Activated naive CD8-positive, alpha-beta T cell treated with anti-CD3 and anti-CD28 coated beads, Interleukin-2, amount 10 ng/mL, durations not matched to agents 7 days and 5 days (primary cell): ENCODE measurements at places on chromosomes 11 and 22. TPM values are rescaled to one million over a fixed set of nuclear protein-coding genes. Genes with fewer than 3 reads are reported as not detected.

The INS gene
- total RNA-seq, result not detected

The MED19 gene
- 13.1 TPM for total RNA-seq

The TEX12 gene
- 0.40 TPM for total RNA-seq

- no peak overlapping the region for H3K4me3 ChIP-seq
- DNase-seq, result no peak
- H3K27me3 ChIP-seq, result peaks cover 3% of the 10 kb centered on the region
- H3K4me1 ChIP-seq, result no peaks in the 10 kb centered on the region
- no peak overlapping the region for H3K27ac ChIP-seq
Measured at GRCh38 chr11:113651023-113651422, 55.1 kb downstream of the TMPRSS5 start.

DNA sequence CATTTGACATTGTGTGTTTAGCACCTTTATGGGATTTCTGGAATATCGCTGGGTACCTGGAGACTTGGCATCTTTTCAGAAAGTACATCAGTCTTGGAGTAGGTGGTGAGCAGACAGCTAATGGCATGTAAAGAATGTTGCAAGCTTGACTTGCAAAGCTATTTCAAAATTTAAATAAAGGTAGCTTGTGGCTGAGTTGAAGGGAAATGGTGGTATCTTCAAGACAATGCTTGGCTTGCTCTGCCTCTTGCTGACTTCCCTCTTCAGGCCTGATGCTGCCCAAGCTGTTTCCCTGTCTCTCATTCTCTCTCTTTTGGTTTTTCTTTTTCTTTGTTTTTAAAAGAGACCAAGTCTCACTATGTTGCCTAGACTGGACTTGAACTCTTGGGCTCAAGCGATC is 13.2 kb downstream of the ZNRF3 start:
- peaks cover 21% of the 10 kb centered on the region for H3K4me1 ChIP-seq
- H3K4me3 ChIP-seq, result no peak overlapping the region
- H3K36me3 ChIP-seq, result no peaks in the 10 kb centered on the region
- H3K27me3 ChIP-seq, result peaks cover 18% of the 10 kb centered on the region

DNA sequence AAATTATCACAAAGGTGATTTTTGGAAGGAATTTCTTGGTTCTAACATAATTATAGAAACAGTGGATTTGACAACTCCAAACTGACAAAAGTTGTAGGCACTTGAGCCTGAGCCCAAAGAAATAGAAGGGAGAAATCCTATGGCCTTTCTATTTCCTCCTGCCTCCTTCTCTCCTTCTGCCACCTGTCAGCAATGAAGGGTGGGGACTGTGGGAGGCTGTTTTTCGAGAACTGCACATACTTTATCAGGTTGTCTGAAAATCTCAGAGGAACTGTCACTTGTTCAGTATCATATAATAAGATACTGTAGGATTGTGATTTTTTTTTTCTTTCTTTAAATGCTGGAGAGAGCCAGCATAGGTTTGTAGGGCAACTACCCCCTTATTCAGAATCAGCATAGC is 187.9 kb upstream of the SESN3 start:
- H3K27me3 ChIP-seq, result peaks cover 3% of the 10 kb centered on the region
- H3K4me1 ChIP-seq, result peaks cover 4% of the 10 kb centered on the region
- H3K36me3 ChIP-seq, result no peaks in the 10 kb centered on the region
- DNase-seq, result no peak
- H3K4me3 ChIP-seq, result no peak overlapping the region

DNA sequence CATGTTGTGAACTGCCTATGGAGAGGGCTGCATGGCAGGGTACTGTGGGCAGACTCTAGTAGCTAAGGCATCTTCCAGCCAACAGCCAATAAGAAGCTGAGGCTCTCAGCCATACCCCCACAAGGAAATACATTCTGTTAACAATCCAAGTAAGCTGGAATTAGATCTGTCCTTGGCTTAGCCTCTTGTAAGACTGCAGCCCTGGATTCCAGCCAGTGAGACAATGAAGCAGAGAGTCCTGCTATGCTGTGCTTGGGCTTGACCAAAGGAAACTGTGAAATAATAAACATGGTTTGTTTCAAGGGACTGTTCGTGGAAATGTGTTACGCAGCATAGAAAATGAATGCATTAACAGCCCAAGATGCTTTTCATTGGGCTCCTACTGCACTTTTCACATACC is 1097.4 kb upstream of the CCDC90B start:
- no peak for DNase-seq
- no peak overlapping the region for H3K27ac ChIP-seq
- no peaks in the 10 kb centered on the region for H3K4me1 ChIP-seq
- H3K36me3 ChIP-seq, result no peaks in the 10 kb centered on the region
- no peaks in the 10 kb centered on the region for H3K27me3 ChIP-seq

DNA sequence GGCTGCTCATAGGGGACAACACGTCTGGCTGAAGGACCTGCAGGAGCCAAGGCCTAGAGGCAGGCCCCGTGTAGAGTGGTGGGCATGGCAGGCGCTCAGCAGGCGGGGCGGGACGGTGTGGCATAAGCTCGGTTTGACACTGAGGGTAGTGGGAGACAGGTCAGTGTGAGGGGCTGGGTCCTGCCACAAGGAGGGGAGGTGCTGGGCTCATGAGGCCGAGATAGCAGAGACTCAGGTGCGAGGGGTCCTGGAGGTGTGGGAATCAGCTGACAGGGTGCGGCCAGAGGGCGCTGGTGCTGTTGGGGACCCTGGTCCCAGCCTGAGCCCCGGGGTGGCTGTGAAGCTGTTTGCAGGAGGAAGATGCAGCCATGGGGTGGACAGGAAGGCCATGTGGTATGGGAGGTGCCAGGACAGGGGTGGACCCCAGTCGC is 6.7 kb downstream of the SLC22A12 start:
- H3K4me3 ChIP-seq, result no peak overlapping the region
- no peaks in the 10 kb centered on the region for H3K36me3 ChIP-seq
- no peaks in the 10 kb centered on the region for H3K27me3 ChIP-seq
- H3K4me1 ChIP-seq, result no peaks in the 10 kb centered on the region
- peak; percentile 17 for DNase-seq
- no peak overlapping the region for H3K27ac ChIP-seq
